ENCODE measurements at places on chromosomes 3 and 15.

DNA sequence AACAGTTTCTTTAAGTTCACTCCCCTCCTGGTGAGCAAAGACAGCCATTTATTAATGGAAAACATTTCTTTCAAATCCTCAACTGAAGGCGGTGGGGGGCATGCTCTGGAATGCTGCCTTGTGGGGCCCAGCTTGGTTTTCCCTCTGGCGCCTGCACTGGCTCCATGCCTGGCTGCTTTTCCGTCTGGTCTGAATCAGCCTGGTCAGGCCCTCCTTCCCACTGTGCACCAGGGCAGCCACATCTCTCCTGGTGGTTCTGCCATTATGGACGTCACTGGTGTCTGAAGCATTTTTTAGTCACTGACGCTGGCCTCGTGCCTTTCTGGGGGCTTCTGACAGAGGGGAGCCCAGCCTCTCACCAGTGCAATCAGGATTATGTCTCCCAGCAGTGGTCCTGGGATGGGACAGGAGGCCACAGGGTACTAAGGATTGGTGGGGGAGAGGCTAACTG, 57.6 kb upstream of the APEH start:
- no peak for DNase-seq

- peak; percentile 94 for DNase-seq
Observed at GRCh38 chr15:69058830-69059556, 44.5 kb downstream of the NOX5 start.

- DNase-seq = no peak
Observed at GRCh38 chr15:25092661-25093060, 137.9 kb downstream of the SNRPN start.

DNA sequence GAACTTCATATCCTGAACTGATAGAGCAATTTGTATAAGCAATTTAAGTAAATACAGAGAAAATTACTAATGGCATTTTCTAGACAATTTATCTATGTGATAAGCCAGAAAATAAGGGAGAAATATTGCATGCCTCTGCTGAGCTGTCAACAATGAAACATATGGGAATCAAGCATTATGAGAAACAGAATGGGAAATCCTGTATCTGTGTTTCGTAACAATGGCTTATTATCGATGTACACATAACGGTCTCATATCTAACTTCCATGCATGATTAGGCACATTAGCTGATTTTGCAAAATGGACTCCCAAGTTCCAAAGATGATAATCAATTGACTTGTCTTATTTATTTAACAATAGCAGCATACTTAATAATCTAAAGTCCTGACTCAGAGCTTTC, 30.4 kb upstream of the KCNMB2 start:
- no peak for DNase-seq

- DNase-seq = no peak
Observed at GRCh38 chr15:89967881-89968280, 33.2 kb upstream of the ZNF710 start.

DNA sequence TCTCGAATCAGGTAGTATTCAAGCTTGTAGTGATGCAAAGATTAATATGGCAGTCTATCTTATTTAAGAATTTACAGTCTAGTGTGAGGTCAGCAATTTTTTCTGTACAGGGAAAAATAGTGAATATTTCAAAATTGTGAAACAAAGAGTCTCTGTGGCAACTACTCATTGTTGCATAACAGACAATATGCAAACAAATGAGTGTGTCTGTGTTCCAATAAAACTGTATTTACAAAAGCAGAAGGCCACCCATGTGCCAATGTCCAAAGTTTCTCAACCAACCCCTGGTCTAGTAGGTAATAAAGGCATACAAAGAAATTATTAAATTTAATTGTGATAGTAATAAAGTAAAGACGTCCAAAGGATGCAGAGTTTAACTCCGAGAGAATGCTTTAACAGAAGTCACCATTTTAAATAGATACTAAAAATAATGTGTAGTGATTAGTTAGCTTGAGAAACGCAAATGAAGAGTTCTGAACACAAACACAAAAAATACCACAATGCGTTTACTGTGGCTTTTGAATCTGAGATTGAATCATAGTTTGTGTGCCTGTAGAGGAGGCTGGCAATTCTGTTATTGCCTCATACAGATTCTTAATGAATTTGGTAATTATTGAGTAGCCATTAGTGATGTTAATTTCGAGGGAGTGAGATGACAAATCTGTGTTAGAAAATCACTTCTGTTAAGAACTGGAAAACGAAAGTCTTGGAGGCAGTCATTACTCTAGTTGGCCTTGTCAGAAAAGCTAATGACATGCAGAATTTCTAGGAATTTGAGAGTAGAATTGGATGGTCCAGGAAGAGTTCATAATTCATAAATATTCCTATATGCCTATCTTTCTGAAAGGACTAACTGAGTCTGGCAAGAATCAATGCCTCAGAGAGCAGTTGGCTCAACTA, 48.7 kb downstream of the CADM2 start:
- no peak for DNase-seq

DNA sequence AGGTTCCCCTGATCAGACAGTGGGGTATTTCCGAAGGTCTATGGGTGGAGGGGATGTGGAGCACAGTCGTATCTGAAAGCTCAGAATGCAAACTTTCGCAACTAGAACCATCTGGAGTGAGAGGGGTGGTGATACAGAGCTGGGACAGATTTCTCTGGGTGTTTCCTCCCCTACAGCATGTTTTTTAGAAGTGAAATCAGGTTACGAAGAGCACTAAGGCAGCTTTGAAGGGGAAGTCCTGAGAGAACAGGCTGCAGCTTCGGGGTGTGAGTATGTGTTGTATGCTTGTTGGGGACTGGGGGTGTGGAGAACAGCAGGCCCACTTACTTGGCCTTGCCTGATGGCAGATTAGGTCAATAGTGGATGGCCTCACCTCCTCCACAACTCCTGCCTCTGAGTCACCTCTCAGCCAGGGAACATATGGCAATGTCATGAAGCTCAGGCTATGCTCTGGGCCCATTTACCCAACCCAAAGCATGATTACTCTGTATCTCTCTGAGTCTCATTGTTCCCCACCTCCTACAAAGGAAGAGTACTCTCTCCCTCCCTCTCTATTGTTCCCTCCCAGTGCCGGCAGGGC, 107.2 kb upstream of the RASGRP1 start:
- DNase-seq = no peak

GRCh38 chr15:92603743-92604470, 51.7 kb downstream of the FAM174B start:
- DNase-seq = no peak

DNA sequence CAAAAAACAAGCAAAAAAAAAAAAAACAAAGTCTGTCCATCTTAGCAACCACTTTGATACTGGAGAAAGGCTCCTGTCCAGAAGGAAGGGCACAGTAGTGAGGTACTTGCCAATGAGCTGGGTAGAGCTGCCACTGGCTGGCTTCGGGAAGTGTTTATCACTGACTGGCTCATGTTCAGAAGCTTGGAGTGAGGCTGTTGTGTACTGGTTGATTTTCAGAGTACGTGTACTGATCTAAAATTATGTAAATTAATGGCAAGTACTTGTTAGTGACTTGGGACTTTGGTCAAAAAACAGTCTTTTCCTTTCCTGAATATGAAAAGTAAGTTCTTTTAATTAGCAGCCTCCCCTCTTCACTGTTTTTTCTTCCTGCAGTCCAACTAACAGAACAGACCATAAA, 979 bp upstream of the ZNF621 start:
- DNase-seq = no peak

GRCh38 chr3:17775073-17775472, 32.6 kb upstream of the TBC1D5 start:
- no peak for DNase-seq

All from omental fat pad (tissue), 4 donors.